Stimulated activated CD4-positive, alpha-beta T cell treated with anti-CD3 and anti-CD28 coated beads, TNF-alpha, amount 100 ng/mL, for 48 hours (primary cell): ENCODE measurements at places on chromosomes 5 and 9.

DNA sequence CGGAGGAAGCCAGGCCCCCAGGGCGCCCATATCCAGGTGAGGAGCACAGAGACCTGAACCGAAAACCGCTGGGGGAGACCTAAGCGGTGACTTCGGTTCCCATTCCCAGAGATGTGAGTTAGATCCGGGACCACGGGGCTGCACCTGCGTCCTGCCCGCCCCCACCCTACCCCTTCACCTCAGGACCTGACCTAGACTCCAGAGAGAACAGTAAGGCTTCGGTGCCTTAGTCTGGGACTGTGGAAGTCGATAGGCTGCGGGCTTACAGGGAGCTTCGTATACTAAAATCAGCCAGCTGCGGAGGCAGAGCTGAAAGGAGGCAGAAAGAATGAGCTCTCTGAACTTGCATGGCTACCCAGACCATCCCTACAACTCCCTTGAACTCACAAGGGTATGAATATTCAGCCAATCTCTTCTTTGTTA is 518 bp upstream of the FAM13B start:
- no peak for DNase-seq

DNA sequence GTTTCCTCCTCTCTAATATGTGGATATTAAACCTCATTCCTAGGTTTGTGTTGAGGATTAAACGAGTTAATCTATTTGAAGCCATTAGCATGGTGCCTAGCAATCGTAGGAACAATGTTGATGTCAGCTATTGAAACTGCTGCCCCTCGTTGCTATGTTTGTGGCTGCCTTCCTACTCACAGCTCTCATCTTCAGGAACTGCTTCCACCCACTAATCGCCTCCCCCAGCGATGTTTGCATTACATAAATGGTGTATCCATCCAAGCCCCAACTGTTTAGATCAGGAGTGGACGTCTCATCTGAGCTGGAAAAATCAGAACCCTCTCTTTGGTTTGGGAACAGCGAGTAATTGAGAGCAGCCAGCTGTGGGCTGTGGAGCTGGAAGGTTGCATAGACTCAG is 416.6 kb downstream of the ARHGEF28 start:
- no peak for DNase-seq

DNA sequence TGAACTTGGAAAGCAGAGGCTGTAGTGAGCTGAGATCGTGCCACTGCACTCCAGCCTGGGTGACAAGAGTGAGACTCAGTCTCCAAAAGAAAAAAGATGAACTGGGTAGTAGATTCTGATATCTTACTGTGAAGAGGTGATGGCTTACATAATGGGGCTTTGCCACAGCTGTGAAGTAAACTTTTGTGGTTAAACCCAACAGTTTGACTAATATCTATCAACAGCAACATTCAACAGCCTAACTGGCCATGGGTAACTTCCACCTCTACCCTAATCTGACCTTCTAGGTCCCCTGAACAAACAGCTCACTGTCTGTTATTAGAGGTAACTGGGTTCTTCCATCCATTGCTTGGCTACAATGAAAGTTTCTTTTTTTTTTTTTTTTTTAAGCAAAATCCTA is 52.1 kb downstream of the TLE1 start:
- DNase-seq, result no peak

DNA sequence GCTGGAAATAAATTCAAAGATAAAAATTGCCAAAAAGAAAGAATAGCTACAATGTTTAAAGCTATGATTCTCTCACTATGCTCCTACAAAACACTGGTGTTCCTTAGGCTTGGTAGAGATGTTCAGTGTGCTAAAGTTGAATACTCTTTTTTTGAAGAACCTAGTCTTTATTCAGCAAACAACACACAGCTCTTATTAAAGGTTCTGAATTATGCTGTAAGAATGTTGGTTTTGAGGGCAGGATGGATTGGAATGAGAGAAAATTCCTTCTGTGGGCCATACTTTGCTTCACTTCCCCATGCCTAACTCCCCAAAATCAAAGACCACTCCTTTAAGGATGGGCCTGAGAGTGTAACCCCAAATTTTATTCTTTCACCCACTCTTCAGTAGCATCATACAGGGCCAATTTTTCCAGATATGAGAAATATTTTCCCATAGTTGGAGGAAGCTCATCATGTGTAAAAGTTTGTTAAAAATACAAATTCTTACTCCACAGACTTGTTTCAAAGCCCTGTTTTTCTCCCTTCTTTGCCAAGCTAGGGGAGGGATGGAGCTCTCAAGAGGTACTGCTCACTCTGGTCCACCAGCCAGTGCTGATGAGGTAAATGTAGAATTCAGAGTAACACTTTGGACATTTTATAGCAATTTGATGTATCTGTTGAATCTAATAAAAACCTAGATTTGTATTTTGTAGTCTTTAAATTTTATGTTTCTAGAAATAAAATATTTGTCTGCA is 99.3 kb downstream of the GDNF start:
- DNase-seq, result no peak

DNA sequence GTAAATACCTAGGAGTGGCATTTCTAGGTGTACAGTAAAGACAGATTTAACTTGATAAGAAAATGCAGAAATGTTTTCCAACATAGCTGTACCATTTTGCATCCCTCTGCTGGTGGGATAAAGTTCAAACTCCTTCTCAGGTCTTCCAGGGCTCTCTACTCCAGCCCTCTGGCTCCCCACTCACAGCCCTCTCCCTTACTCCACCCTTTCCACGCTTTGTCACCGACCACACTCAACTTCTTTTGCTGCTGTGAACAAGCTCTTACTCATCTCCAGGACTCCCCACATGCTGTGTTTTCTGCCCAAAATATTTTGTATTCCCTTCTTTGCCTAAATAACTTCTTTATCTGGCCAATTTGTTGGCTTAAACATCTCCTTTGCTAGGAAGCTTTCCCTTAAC is 90.6 kb upstream of the OSMR start:
- no peak for DNase-seq

DNA sequence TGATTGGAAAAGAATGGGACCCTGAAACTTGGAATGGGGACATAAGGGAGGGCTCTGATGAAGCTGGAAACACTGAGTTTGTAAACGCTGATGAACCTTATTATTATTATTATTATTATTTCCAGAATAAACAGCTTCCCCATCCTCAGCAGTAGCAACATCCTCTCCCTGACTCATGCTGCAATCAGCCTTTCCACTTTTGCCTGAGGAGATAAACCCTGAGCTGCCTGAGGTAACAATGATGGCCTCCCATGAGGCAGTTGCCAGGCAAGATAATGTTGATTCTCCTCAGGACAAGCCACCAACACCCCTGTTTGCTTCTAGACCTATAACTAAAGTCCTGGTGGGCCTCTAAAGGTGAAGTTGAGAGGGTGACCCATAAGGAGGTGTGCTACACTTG is 139.2 kb upstream of the ATP10B start:
- DNase-seq, result no peak

DNA sequence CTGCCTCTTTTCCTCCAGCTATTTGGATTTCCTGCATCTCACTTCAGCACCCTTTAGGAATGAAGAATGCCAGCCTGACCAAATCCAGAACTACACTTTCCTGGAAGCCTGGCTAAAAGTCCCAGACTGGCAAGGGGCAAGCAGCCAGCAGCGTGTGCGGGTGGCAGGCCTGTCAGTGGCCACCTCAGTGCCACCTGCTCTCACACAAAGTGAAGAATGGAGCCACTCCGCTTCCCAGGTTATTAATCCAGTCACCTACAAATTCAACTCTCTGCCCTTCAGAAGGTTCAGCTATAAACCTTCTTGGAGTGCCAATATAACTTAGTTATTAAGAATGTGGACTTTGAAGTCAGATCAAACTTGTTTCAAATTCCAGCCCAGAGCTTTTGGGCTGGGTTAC is 6.7 kb upstream of the ALDOB start:
- DNase-seq, result no peak

DNA sequence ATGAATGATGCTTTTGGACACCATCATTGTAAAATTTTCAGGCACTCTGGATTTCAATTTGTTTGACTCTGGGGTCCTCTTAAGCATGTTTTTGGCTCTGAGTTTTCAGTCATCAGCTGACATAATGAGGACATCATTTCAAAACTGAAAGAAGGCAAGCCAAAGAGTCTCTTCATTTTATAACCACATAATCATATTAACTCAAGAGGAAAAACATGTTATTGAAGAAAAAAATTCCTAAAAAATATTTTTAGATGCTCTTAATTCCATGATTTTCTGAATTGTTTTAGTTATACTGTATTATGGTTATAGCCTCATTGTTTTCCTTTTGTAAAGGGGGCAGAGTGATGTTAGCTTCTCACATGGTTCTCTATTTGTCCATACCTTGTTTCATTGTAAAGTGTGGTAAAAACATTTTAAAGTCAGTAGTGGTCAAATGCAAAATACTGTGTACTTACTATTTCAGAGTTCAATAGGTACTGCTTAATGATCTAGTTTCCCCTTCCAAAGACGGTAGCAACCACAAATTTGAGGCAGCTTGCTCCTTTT is 472.1 kb downstream of the DMRT2 start:
- no peak for DNase-seq

GRCh38 chr9:32339424-32339823 is 45.0 kb upstream of the ACO1 start:
- DNase-seq, result no peak

DNA sequence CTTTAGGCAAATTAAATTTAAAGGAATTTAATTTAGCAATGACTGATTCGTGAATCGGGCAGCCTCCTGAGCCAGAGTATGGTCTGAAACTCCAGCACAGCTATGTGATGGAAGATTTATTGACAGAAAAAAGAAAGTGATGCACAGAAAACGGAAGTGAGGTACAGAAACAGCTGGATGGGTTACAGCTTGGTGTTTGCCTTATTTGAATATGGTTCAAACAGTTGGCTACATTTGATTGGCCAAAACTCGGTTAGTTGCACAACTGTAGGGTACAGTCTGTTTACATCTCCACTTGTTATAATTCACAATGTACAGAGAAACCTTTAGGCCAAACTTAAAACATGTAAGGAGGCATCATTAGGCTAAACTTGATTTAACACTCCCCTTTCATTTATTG is 1716.1 kb upstream of the C9orf72 start:
- no peak for DNase-seq

GRCh38 chr9:70859694-70860093 is 261.7 kb downstream of the TRPM3 start:
- DNase-seq, result no peak

- no peak for DNase-seq
Observed at GRCh38 chr5:42242881-42243485, 180.3 kb upstream of the GHR start.

DNA sequence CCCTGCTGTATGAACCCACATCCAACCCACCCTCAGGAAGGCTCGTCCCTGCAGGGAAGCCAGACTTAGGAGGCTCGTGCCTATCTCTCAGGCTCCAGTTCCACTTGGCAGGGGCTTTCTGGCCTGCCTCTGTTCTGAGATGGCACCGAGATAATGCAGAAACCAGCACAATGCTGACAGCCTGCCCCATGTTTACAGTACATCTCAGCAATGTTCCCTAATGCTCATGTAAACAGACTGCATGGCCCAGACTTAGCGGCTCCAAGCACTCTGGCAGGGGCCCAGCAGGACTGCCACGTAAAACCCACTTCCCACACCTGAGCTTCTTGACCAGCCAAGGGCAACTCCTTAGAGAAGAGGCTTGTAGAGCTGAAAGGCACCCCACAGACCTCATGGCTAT is 499.5 kb upstream of the BRINP1 start:
- DNase-seq, result no peak

DNA sequence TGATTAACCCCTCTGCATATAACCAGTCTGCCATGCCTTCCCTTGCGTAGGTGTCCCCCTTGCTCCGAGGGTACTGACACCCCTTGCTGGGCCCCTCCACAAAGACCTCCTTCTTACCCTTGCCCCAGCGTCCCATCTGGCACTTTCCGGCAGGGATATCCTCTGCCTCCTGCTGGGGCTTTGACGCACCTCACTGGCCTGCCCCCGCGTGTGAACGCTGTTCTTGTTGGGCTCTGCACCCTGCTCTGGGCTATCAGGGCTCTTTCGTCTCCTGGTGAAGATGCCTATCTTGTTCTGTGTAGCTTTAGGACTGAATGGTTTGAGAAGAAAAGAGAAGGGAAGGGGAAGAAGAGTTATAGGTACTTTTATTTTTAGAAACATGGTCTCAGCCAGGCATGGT is 53.0 kb downstream of the SUB1 start:
- no peak for DNase-seq

DNA sequence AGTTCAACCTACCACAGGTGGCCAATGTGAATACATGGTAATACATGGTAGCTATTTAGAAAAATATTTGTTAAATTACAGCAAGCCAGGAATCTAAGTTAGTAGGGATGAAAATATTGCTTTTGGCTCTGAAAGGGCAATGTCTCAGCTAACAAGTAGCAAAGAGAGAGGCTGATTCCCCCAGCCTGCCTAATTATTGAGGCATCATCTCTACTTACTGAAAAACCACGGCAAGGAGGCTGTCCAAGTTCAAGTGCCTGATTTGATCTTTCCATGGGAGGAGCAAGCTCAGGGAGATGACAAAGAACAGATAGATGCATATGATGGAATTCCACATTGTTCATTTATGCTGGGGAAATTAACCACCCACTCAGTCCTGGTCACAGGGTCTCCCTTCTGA is 28.7 kb upstream of the UBTD2 start:
- DNase-seq, result no peak

DNA sequence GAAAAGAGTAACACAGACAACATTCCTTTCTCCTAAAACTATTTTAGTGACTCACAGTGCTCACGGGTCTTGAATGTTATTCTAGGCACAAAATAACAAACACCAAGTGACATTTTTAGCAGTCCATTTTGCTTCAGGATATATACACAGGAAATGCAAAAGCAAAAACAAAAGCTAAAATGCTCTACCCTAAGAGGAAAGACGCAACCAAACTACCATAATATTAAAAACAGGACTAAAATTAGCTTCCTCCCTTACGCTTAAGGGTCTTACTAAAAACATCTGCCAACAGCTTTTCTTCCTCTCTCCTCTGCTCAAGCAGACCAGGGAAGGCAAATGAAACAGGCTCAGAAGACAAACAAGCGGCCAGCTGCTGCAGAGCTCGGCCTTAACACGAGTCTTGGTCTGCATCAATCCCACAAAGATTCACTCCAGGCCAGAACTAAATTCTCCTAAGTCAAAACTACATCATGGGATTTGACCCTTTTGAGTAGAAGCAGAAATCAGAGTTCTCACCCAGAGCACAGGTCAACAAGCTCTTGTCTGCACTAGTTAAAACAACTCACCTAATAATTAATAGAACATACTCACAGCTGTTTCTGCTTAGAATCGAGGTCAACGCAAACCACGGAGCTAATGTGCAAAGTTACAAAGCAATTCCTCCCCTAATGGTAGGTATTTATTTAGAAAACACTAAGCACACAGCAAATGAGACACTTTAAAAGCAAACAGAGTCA is 62.3 kb downstream of the RAPGEF1 start:
- DNase-seq, result no peak

GRCh38 chr5:78638423-78638822 is 10.1 kb downstream of the LHFPL2 start:
- DNase-seq, result no peak
